ENCODE measurements at places on chromosomes 2 and 18.
A peak's percentile ranks its signal among the peaks of the same experiment; 100 is the strongest.

DNA sequence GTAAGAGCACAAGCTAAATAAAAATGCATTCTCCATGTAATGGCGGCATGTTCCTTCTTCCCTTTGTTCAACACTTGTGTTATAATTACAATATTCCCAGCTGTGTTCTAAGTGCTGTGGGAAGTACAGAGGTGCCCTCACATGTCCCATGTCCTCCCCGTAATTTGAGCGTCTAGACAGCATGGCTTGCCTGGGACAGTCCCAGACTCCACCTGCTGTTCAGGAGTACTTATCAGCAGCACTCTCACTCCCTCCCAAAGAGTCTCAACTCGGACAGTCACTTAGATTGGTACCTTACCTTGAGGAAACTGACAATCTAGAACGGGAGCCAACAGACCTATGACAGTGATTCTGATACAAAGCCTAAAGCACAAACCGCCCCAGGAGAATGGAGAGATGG, 370.5 kb downstream of the EIPR1 start:
- DNase-seq, result no peak

DNA sequence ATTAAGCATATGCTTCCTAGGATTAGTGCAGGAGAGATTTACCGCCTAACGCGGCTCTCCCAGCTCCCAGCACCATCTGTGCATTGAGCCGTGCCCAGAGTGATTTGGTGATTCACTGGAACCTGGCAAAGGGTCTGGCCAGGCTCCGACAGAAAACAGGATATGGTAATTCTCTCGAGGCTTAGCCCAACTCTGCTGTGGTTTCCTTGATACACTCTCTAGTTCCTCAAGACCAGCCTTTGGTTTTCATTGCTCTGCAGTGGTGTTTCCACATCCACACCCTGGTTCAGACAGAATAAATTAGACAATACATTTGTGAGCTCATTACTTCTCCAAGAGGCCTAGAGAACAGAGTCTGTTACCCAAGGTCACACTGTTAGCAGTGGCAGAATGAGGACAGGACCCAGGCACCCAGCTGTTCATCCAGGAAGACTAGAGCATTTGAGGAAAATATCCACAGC, 23.0 kb upstream of the SMAD2 start:
- peak; percentile 24 for DNase-seq

DNA sequence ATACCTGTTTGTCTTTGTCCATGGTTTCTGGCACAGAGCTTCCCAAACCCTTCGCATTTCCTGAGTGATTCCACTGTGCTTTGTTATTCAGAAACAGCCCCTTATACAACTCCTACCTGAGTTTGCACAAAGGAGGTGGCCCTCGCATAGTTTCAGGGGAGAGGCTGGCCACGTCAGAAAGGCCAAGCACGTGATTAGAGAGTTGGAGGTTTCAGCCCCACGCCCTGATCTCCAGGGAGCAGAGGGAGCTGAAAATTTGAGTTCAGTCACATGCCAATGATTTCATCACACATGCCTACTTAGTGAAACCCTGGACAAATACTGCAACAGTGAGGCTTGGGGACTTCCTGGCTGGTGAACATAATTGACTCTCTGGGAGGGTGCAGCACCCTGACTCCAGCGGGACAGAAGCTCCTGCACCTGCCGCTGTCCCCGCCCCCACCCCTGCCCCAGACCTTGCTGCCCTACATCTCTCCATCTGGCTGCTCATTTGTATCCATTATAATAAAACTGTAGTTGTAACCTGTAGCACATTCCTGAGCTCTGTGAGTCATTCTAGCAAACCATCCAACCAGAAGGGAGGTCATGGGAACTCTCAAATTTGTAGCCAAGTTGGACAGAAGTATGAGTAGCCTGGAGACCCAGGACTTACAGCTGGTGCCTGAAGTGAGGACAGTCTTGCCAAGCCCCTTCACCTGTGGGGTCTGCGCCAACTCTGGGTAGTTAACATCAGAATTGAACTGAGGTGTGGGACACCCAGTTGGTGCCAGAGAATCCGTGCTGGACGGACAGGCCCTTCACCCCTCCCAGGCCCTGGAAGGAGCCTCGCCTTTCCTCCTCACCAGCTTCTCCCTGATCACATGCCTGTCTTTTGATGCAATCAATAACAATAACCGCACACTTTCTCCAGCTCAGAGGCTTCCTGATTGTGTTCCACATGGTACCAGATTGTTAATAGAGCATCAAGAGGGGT, 224.3 kb downstream of the ANAPC1 start:
- DNase-seq, result no peak

DNA sequence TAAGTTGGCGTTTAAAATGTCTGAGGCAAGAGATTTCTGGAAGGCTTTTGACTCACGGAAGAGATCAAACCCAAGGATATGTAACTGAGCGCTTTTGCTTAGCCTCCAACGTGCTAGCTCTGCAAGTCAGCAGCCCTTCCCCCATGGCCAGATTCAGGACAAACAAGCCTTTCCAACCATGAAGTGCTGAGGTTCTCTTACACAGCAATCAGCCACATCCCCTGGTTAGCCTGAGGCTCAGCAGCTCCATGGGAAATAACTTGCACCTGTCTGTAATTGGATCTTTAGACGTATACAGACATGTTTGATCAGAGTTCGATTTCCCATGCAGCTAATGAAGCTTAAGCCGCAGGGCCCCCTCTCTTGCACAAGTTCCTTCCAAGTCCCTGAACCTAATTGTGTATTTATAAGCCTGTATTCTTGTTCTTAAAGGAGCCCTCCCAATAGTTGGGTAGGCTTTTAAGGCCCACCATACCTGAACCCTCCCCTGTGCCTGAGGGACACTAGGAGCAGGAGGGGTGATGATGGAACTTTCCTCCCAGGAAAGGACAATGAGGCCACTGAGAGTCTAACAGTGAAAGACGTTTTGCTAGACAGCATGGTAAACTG, 2.1 kb upstream of the TMEM131 start:
- DNase-seq, result no peak

- no peak for DNase-seq
Measured at GRCh38 chr18:1017227-1018058, 112.8 kb downstream of the ADCYAP1 start.

DNA sequence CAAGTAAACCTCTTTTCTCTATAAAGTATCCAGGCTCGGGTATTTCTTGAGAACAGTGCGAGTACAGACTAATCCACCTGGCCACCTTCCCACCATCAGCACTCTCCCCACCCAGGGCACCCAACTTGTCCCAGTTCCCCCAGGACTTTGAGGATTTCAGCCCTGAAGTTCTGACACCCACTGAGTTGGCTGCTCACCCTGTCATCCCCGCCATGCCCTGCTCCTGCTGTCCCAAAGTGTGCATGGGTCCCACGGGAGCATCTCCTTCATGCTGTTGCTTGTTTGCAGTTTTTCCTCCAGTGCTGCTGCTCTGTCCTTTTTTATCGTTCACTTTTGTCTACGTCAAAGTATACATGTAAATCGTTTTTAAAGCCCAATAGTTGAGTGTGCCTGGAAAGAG, 273.9 kb downstream of the PHLPP1 start:
- DNase-seq, result no peak

- DNase-seq, result no peak
Measured at GRCh38 chr2:169001116-169001815, 29.9 kb downstream of the ABCB11 start.

GRCh38 chr18:7596147-7596546, 29.0 kb downstream of the PTPRM start:
- DNase-seq, result no peak

- DNase-seq, result no peak
Measured at GRCh38 chr2:236614551-236614950, 44.9 kb downstream of the ACKR3 start.

GRCh38 chr18:6156446-6156845, 258.3 kb downstream of the L3MBTL4 start:
- no peak for DNase-seq

DNA sequence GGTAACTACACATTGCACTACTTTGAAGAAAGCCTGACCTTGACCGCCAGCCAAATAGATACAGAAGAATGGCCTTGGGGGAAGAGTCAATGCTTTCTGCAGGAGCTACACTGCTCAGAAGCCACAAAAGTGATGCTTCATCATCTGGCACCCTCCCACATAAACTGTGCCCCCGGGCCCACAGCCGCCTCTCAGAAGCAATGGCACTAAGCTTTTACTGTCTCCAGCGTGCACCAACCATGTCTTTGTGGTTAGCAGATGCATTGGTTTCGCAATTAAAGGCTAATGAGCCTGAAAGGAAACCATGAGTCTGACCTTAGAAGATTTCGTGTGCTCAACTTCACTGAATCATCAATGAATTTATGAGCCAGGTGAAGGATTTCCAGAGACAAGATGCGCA, 209.4 kb upstream of the TRIB2 start:
- DNase-seq, result peak; percentile 46

GRCh38 chr2:232463701-232464543, 8.0 kb downstream of the ALPI start:
- no peak for DNase-seq

DNA sequence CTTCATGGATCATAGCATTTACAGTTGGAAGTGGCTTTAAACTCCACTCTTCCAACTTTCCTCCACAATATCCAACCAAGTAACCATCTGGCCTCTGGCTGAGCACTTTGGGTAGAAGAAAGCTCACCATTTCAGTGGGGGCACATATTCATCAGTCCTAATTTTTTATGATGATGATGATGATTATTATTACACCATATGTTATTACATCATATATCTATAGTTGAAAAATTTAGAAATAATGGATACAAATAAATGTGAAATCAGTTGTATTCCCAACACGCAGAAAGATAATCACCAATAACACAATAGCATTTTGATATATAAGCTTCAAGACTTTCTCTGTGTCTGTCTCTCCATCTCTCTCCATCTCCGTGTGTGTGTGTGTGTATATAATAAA, 26.6 kb upstream of the ZCCHC2 start:
- DNase-seq, result no peak

DNA sequence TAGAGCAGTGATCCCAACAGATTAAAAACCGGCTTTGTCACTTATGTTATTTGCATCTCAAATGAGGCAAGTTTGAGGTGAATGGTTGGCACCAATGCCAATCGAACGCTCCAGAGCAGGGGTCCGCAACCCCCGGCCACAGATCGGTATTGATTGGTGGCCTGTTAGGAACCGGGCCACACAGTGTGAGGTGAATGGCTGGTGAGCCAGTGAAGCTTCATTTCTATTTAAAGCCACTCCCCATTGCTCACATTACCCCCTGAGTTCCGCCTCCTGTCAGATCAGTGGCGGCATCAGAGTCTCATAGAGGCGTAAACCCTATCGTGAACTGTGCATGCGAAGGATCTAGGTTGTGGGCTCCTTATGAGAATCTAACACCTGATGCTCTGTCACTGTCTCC, 132.0 kb downstream of the TMEM182 start:
- no peak for DNase-seq

Measured in CD4-positive, alpha-beta memory T cell (primary cell).